ENCODE measurements at places on chromosomes 5 and 9.

DNA sequence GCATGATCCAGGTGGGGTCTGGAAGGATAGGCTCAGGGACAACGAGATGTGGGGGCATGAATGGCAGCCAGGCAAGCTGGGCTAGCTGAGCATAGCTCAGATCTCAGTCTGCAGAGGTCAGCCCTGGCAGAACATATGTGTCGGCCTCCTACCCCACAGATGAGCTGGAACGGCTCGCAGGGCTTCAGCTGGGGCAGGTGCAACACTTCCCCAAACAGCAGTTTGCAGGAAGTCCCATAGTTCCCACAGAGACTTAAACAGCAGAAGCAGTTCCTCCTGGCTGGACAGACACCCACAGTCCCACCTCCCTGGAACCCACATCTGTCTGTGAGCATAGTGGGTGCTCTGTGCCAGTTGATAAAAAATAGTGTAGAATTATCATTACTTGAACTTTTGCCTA lies 404.6 kb downstream of the GADD45G start:
- DNase-seq: no peak

- DNase-seq: no peak
Observed at GRCh38 chr5:20029266-20029665, 41.3 kb upstream of the CDH18 start.

DNA sequence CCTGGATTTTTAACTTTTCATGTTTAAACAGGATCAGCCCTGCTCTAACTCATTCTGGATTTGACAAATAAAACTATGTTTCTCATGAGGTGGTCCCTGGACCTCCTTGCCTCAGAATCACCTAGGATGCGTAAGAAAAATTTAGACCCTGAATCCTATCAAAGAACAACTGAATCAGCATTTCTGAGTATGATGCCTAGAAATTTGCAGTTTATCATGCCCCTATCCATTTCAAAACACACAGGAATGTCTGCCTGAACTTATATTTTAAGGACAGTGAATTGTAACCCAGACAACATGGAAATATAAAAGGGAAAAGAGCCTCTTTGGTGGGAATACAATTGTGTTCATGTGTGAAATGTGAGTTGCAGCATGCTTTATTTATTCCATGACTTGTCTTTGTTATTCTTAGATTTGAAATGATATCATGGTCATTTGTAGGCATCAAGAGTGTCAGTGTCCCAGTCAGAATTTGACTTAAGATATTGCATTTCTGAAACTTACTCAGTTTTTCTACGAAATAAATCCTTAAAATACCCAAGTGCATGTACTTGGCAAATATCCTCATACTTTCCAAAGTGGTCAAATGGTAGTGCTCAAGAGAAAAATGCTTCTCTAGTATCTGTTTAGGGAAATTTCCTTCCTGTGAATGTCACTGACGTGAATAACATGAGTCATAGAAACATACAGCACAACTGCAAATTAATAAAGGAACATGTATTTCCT lies 144.3 kb downstream of the GIN1 start:
- DNase-seq: no peak

- DNase-seq: no peak
Observed at GRCh38 chr9:136031741-136032730, 63.1 kb downstream of the NACC2 start.

GRCh38 chr5:150313501-150313900 lies 10.8 kb upstream of the ARSI start:
- DNase-seq: no peak

DNA sequence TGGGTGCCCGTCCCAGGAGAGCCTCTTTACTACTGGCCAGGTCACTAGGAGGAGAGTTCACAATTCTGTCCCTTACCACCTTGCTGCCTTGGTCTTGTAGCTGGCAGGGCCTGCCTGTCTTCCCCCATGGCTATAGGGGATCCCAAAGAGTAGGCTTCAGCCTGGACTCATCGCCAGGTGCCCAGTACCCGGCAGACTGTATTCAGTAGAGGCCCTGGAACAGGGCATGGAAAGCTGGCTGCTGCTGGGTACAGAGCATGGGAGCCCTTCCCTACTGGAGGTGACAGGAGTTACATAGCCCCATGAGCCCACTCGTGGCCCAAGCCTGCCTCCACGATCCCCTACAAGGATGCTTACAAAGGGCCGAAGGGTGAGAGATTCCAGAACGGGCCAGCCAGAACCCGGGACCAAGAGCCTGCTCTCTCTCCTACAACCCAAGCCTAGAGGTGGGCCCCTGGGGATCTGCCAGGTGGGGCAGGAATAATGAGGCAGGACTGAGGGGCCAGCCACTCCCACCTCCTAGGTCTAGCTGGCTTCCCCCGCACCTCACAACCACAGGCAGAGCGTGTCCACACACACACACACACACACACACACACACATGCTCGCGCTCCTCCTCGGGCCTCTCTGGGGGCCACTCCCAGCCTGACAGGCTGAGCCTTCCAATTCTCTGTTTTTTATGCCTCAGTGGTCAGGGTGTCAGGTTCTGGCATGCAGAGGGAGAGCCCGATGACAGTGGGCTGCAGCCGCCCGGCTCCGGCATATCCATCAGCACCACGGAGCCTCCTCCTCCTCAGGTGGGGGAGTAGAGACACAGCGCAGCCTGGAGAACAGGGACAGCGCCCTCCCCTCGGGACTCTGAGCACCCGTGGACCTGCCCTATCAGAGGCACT lies 186.0 kb downstream of the PAX5 start:
- no peak for DNase-seq

DNA sequence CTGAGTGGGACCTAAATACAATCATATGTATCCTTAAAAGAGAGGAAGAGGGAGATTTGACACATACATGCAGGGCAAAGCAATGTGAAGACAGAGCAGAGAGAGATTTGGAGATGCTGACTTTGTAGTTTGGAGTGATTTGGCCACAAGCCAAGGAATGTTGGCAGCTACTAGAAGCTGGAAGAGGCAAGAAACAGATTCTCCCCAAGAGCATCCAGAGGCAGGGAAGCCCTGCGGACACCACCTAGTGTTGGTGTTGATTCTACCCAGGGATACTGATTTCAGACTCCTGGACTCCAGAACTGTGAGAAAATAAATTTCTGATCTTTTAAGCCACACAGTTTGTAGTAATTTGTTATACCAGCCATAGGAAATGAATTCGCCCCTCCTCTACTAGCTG lies 64.9 kb upstream of the OSMR start:
- no peak for DNase-seq

DNA sequence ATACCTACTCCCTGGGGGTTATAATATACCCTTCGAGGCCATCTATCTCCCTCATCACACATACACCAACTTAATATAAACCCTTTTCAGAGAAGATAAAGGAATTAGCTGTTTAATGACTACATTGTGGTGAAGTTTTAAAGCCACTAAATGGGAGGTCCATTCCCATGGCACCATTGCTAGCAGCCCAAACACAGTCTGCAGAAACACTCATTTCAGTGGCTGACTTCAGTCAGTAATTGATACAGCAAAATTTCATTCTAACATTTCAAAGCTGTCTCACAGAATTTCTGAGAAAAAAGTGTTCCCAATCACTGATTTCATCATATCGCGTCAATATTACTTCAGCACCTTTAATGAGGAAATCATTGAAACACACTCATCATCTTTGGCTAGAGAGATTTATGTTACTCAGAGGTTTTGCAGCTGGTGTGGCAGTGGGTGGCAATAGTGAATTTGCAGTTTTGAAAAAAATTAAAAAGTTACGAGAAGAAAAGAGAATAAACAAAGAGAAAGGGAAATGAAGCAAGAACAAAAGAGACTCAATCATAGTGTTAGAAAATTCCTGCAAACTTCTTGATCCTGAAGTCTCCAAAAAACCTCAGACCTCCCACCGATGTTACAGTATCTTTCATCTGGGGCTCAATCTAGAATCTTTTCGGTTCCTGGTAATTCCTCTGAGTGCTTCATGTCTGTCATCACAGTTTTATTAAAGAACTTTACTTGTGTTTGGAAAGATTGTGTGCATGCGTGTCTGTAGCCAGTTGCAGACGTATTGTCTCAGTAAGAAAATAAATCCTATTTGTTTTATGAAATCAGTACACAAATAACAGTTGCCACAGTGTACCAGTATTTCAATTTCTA lies 105.0 kb downstream of the ERCC6L2 start:
- DNase-seq: no peak

- DNase-seq: no peak
Observed at GRCh38 chr5:96006291-96006690, 44.6 kb upstream of the ELL2 start.

GRCh38 chr9:107251756-107252322 lies 31.2 kb upstream of the RAD23B start:
- DNase-seq: no peak

DNA sequence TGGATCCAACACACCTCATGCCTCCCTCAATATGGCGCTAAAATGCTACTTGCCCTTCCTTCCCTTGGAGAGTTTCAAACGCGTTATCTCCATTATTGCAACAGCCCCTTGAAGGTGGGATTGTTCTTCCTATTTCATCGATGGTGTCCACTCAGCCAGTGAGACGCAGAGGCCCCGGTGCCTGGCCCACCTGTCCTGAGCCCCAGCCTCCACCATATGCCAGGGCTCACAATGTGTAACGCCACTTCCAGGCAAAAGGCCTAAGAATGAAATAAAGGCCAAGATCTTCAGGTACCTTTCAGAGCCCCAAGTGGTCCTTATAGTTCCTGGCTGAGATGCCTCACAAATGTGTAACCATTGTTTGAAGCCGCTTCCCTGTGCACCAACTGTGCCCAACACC lies 170.7 kb upstream of the PHYKPL start:
- DNase-seq: no peak

- DNase-seq: no peak
Observed at GRCh38 chr9:33332011-33332410, 41.7 kb downstream of the NFX1 start.

DNA sequence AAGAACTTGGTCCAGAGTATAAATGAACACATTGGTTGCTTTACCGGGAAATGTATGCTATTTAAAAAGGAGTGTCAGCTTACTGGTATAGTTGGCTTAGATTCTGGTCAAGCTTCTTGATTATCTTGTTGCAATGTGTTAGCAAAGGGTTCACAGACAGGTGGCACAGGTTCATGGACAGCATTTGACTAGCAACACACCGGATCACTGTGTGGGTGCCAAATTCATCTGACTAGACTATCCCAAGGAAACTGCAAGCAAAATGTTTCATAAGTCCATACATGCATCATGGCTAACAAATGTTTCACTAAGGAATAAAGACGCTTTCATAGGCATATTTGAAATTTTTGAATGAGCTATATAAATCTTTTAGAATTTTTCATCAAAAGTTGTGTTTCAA lies 274.1 kb downstream of the PLK2 start:
- no peak for DNase-seq

DNA sequence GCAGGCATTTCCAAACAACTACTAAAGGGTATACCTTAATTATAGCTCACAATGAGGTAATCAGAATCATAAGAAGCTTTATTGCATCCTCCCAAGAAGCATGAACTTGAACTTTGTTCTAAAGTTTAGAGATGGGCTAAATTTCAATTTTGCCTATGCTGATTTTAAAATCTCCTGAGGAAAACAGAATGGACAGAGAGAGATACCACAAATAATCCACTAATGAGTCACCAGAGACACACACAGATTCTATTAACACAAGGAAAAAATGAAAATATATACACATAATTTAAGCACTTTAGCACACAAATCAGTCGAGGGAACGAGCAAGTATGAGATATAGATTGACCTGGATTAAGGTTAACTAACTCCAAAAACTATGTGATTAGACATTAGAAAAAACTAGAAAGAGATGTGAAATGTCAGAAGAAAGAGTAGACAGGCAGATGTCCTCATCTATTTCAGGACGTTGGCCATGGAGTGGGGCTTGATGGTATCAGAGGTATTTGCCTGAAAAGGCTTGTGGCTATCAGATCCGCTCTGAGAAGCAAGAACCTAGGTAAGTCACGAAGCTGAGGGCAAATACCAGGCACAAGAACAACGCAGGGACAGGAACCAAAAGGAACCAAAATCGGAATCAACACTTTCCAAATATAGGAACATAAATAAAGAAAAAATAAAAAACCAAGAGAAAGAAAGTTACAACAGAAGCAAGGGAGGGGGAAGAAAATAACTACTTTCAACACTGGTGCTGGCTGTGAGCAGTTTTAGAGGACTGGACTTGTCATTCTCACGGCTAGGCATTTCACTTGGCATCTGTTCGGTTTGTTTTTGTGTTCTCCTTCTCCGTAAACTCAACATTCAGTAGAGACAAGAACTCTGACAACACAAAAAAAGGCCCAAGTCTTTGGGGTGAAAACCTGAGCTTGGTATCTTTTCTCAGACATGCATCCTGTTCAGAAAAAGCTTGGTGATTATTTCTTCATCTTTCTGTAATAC lies 294.6 kb upstream of the PUM3 start:
- no peak for DNase-seq

DNA sequence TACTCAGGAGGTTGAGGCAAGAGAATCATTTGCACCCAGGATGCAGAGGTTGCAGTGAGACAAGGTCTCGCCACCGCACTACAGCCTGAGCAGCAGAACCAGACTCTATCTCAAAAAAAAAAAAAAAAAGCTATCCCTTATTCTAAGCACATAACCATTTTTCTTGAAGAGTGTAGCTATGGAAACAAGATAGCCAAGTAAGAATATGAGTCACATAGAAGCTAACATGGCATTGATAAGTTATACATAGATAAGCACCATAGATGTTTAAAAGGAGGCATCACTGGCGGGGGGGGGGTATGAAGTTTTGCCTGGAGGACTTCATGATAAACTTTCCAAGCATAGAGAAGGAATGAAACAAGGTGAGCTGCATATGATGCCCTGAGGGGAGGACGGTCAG lies 26.0 kb downstream of the CHSY3 start:
- DNase-seq: no peak

GRCh38 chr5:150419630-150420270 lies 7.0 kb upstream of the CD74 start:
- DNase-seq: no peak

GRCh38 chr5:77129391-77129990 lies 42.4 kb upstream of the ZBED3 start:
- no peak for DNase-seq

GRCh38 chr5:37685816-37686215 lies 154.0 kb downstream of the GDNF start:
- no peak for DNase-seq

GRCh38 chr9:109449036-109449798 lies 48.9 kb downstream of the PTPN3 start:
- no peak for DNase-seq

- no peak for DNase-seq
Observed at GRCh38 chr5:127806776-127807175, 103.6 kb downstream of the CCDC192 start.

GRCh38 chr5:156913719-156914370 lies 49.2 kb downstream of the TIMD4 start:
- no peak for DNase-seq

GRCh38 chr9:127629468-127630081 lies 17.5 kb downstream of the STXBP1 start:
- DNase-seq: no peak
